ENCODE measurements at places on chromosomes 7 and 10. TPM values are rescaled to one million over a fixed set of nuclear protein-coding genes. Genes with fewer than 3 reads are reported as not detected.

Gene TMEM60
- total RNA-seq = 11.0 TPM

Gene MCM7
- total RNA-seq = 332 TPM

Gene GALNT17
- total RNA-seq = not detected

Gene CCDC172
- not detected for total RNA-seq

Gene GRID2IP
- 0.29 TPM for total RNA-seq

Gene SPDYE8
- total RNA-seq = not detected

- no peak for DNase-seq
Observed at GRCh38 chr7:31875424-31875823, 188.4 kb downstream of the PPP1R17 start.

DNA sequence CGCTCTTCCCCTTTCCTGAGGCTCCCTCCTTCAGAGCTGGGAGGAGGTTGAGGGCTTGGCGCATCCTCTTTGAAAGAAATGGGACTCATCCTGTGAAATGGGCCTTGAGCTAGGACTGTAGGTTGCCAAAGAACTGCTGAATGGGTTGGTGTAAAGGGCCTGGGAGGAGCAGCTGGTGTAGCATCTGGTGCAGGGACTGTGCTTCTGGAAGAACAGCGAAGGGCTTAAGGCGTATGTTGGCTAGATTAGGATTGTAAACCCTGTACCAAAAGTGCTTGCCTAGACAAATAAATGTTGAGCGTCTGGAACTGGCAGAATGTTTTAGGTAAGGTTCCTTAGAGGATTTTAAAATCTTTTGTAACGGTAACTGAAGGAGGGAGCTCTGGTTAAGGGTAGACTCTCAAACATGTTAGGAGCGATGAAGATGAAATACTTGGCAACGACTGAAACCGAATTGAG lies 563 bp downstream of the STAM start:
- no peak for DNase-seq

DNA sequence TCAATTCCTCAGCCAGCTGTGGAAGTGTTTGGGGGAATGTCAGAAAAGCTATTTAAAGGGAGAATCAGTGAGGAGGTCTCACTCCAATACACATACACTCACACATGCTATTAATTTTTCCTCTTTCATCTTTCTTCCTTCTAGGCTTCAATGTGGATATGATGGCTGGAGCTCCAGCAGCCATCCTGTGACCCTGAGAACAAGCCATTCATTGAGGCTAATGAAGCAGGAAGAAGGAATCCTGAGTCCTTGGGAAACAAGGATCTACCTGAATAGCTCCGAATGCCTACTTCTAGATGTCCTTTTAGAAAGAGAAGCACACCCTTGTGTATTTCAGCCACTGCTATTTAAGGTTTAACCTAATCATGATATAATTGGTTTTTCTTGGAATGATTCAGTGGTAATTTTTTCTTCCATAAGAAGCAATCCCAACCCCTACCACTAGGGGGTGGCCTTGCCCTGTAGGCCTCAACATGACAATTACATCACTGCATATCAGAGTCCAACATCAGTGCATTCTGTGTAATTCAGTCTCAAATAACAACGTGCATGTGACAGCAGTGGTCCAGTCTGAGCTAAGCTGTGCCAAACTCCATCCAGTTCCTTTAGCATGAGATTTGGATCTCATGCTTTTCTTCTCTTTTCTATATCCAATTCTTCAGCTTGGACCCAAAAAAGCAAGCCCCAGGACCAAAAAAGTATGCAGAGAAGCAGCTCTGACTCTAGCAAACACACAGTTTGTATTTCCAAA lies 85.3 kb upstream of the ANKRD1 start:
- DNase-seq = peak; percentile 83

DNA sequence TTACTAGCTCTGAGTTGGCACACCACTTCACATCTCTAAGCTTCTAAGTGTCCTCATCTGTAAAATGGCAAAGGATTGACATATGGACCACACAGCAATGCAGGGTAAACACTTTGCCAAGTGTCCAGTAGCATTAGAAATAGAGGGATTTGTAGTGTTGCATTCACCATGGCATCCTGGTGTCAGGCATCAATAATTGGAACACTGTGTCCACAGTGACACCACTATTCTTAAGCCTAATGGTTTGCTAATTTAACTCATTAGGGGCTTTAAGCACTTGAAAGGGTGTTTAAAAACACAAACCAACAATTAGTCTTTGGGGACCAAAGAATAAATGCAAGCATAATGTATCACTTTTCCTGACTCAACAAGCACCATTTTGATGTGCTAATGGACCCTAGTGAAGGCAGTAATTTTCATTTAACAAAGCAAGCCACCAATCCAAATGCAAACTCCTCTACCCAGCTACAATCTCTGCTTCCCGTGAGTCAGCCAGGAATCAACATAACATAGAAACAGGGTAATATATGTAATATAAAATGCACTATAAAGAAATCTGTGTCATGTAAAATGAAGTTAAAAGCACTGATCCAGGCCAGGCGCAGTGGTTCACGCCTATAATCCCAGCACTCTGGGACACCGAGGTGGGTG lies 75.9 kb downstream of the FAM204A start:
- DNase-seq = no peak

GRCh38 chr10:80444124-80444523 lies 10.0 kb upstream of the TSPAN14 start:
- DNase-seq = no peak

GRCh38 chr10:128097783-128098182 lies 28.4 kb downstream of the MKI67 start:
- DNase-seq = no peak

- no peak for DNase-seq
Observed at GRCh38 chr7:127897704-127898454, 133.4 kb downstream of the LRRC4 start.

Data from activated T-cell treated with anti-CD3 and anti-CD28 coated beads, Interleukin-2, amount 50 U/mL, for 72 hours (primary cell).